ENCODE measurements at places on chromosomes 1 and 21. TPM values are rescaled to one million over a fixed set of nuclear protein-coding genes. Genes with fewer than 3 reads are reported as not detected.

- no peak for DNase-seq
Observed at GRCh38 chr1:8987881-8988617, 38.2 kb downstream of the SLC2A7 start.

- no peak for DNase-seq
Observed at GRCh38 chr1:116972674-116973030, 28.9 kb upstream of the CD101 start.

DNA sequence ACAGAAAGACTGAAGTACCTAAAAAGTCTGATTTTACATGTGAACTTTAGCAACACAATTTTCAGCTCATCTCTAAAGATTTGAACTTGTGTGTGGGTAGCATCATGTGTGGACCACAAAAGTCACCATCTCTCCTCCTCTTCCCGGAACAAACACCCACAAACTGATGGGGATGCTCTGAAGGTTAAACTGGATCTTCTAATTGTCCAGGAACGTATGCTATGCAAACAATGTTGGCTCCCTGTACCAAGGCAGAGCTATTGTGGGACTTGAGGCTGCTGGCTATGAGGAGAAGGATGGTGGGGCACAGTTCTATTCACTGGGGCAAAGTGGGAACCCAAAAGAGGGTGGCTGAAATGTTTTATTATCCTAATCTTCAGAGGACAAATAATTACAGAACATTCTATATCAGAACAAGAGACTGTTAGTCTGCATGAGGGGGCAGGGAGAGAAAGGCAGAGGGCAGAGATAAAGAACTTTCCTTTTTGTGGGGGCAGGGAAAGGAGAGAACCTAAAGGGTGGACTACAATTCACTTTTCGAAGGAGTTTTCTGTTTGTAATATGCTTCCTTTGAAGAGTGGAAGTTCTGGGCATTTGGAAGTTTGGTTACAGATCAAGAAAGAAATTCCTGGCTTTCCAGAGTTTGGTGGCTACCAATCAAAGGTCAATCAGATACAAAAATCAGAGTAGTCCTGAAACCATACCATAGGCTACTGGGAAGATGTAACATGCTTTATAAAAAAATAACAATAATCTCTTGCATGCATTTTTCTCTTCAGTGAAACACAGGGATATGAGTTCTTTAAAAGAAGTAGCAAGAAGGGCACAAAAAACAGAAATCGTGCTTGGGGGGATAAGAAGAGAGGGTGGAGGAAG lies 62.9 kb downstream of the GADD45A start:
- DNase-seq: no peak

The SGIP1 gene
- 15.8 TPM for total RNA-seq

The GUCA2B gene
- not detected for total RNA-seq

DNA sequence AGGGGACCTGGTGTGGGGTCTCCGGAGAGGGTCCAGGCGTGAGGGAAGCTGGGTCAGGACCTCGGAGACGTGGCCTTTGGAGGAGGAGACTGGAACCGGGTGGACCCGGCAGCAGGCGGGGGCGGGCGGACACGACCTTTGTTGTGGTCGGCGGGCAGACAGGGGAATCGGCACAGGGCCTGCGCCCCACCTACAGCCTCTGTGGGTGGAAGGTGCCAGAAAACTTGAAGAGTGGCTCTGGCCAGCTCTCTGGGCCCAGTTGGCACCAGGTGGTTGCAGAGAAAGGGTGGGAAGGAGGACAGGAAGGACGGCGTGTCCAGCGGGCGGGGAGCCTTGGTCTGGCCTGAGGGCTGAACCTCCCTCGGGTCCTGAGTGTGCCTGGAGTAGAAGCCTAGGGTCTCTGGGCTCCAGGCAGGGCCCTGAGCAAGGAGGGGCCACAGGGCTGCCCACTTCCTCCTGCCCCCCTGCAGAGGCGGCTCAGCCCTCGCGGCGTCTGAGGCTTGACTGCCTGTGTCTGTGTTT lies 7.7 kb upstream of the TTLL10 start:
- DNase-seq: no peak

- DNase-seq: no peak
Observed at GRCh38 chr1:228020686-228021354, 14.0 kb downstream of the WNT3A start.

GRCh38 chr1:211653959-211654496 lies 21.4 kb downstream of the NEK2 start:
- DNase-seq: no peak

The HSD11B1 gene
- total RNA-seq: 4.1 TPM

DNA sequence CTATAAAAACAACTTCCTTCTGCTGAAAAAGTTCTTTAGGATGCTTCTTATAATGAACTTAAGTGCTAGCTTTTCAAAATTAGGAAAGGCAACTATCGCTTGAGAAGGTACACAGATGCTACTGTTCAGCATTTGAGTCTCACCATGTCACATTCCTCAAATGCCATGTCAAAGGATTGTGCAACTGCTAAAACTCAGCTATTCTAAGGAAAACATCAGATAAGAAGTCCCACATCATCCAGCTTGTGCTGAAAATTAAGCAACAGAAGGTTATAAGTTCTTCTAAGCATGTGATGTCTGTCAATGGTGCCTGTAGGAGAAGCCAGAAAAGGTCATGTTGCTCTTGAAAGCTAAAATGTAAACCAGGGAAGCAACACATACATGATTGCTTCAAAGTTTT lies 36.5 kb downstream of the MCOLN2 start:
- no peak for DNase-seq

- no peak for DNase-seq
Observed at GRCh38 chr1:170351366-170351946, 180.5 kb upstream of the GORAB start.

The COL11A1 gene
- total RNA-seq: not detected

The NUF2 gene
- 1.3 TPM for total RNA-seq

DNA sequence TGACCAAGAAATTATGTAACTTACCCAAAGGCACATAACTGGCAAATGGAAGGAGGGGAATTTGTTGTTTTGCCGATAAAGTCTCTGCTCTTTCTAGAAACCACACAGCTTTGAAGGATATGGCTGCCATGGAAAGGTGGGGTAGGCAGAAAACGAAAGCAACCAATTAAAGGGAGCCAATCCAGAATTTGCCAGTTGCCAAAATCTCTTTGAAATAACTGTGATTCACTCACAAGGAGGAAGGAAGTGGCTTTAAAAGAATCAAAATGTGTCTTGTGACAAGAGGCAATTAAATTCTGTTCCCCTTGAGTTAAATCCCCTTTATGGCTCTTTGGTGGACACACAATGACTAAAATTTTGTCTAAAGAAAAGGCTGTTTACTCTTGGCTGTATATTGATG lies 61.2 kb upstream of the CCDC190 start:
- no peak for DNase-seq

The SELP gene
- total RNA-seq: 24.0 TPM

DNA sequence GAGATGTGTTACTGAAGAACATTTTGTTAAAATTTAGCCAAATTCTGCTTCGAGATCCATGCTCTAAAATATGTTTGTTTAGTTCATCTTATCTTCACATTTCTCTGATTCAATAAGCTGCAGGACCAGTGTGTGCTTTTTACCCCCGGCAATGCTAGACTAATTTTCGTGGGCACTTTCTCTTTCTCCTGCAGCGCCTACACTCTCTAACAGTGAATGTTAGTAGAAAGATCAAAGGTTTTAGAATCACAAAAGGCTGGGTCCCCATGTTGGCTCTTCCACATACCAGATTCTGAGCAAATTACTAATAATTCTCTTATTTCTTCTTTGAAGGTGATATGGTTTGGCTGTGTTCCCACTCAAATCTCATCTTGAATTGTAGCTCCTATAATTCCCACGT lies 8.5 kb downstream of the CHML start:
- no peak for DNase-seq

The NBPF12 gene
- total RNA-seq: 16.5 TPM

- no peak for DNase-seq
Observed at GRCh38 chr1:12453400-12454343, 164.3 kb downstream of the DHRS3 start.

- DNase-seq: no peak
Observed at GRCh38 chr1:87812871-87813577, 484.3 kb downstream of the LMO4 start.

DNA sequence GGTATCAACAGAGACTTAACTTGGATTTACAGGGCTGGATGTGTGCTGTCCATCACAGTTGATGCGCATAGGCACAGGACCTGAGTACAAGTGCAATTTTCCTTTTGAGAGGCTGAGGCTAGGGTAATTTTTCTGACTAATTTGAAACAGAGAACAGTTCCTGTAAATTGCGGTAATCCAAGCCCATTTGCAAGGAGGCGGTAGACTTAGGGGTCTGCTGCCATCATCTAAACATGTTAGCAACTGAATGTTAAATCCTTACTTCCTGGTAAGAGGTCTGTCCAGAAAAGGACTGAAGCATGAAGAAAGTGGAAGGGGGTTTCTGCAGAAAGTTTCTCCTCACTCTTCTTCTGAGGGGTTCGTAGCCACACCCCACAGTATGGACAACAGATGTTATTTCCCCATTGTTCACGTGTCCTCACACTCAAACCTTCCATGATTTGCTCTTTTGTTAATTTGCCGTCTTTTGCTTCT lies 23.7 kb upstream of the C1orf198 start:
- no peak for DNase-seq

DNA sequence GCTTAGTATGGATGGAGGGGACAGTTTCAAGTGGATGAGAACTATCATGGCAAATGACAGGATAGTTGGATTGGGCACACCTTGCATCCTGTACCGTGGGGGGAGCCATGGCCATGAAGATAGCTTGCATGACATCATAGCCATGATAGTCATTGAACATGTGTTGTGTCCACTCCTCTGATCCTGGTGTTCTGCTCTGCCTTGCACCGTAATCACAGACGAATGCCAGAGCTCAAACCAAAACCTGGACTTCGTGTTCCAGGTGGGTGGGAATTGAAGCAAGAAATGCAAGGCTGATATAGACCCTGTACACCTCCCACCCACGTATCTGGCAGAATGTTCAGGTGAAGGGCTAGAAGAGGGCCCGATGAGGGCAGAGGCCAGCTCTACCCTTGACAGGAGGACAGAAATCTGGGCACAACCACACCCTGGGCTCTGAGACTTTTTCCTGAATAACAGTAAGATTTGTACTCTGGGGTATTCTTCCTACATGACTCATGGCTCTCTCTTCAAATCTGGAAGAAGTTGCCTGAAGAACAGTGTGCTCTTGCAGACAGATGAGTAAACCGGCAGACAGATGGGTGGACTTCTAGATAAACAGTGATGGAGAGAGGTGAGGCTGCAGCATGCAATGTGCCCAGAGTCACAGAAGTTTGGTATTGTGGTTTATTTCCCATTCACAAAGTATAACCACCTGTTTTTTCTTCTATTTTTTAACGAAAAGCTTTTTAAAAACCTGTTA lies 45.0 kb downstream of the KCNJ6 start:
- no peak for DNase-seq

- DNase-seq: no peak
Observed at GRCh38 chr1:86713477-86713876, 9.1 kb downstream of the SH3GLB1 start.

The CD52 gene
- total RNA-seq: 9.8 TPM

DNA sequence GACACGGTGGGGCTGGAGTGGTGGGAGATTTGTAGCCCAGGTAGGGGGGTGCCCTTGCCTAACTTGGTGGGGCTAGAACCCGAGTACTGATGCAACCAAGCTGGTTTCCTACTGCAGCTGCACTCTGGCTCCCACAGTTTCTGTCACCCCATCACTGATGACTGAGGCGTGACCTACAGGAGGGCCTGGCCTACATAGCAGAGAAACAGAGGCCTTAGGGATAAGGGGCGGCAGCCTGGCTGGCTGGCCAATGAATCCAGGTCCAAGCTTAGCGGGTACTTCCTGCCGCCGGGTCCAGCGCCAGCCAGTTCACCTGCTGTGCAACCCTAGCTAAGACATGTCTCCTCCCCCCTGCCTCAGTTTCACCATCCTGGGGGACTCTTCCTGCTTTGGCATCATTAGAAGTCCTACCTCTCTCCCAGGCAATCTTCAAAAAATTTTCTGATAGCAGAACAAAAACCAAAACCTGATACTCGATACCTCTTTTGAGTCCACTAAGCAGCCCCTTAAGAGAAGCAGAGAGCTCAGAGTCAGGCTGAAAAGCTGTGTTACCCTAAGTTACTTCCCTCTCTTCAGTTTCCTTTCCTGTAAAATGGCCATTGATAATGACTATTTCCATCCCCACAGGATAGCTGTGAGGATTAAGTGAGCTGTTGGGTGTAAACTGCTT lies 27.3 kb upstream of the RNF19B start:
- DNase-seq: no peak

DNA sequence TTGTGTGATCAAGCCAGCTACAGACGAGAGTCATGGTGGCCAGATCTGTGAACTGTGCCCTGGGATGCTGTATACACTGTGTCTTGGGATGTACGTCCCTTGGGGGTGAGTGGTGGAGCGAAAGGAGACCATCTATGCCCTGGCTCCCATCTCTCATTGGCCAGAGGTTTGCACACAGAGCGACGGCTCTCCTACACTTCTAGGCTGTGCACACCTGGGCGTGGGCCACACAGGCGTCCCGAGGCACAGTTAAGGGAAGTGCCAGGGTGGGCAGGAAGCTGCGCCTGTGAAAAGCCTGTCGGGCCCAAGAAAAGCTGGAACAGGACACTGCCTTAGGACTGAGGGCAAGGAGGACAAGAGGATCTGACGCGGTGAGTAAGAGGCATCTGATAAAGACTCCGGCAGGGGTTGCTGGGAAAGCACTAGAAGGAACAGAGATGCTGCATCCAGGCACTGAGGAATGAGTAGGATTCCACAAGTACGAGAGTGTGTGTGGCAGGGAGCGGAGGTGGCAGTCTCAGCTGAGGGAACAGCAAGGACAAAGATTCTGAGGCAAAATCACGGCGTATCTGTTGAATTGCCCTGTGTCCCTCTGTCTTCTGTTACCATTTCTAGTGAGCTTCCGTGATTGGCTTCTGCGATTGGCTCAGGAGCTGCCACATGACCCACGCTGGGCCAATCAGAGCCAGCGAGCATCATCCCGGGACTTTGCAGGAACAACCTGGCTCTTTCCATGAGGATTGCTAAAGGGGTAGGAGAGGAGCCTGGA lies 67.9 kb upstream of the ZBTB40 start:
- no peak for DNase-seq

The CFHR3 gene
- 1.1 TPM for total RNA-seq

The C1QB gene
- 92.9 TPM for total RNA-seq

The CROCC gene
- total RNA-seq: 38.5 TPM

DNA sequence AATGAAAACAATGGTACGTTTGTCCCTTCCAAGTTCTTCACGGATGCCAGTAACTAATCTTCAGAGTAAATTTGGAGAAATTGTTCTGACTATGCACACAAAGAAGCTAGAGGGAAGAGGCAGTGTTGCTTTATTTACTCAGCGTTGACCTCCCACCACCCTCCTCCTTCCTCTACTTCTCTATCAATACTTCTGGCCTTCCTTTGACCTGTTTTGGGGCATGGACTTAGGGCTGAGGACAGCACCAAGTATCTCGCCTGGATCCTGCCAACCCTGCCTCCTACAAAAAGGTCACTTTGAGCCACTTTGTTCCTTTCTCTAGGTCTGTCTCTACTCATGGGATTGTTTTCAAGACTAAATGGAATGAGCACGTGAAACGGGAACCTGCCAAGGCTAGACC lies 282.6 kb downstream of the DSCAM start:
- DNase-seq: no peak

The KIAA1614 gene
- total RNA-seq: 5.6 TPM

- no peak for DNase-seq
Observed at GRCh38 chr1:179817789-179818188, 59.8 kb downstream of the TOR1AIP2 start.

The AMPD1 gene
- 0.86 TPM for total RNA-seq

The IGSF9 gene
- 13.8 TPM for total RNA-seq

- DNase-seq: no peak
Observed at GRCh38 chr1:201125019-201125418, 2.0 kb downstream of the ASCL5 start.
